Right renal pelvis (tissue), 4 donors: ENCODE measurements at places on chromosomes 2 and 18.

DNA sequence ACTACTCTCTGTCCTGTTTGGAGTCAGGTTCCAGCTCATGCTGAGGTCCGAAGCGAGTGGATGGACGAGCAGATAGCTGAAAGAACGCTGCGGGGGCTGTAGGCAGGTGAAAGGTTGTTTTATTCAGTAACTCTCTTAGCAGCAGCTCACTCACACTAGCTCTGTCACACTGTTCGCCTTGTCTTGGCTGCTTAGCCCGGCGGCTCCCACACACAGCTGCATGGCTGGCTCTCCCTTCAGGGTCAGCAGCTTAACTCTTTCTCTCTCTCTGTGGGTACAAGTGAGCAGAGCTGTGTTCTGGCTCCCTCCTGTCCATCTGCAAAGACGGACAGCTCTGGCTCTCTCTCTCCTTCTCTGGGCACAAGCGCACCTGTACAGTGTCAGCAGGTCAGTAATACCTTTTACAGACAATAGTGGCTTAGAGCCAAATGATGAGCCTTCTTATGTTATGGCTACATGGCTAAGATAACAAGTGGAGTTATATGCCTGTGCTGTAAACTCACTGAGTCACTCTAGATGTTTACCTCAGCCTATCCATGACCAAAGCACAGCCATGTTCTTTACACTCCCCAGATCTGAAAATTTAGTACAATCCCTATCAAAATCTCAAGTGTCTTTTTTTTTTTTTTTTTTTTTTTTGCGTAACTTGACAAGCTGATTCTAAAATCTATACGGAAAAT lies 149.3 kb downstream of the GALNT1 start:
- DNase-seq = peak; percentile 67

GRCh38 chr2:239250216-239251081 lies 150.4 kb downstream of the HDAC4 start:
- DNase-seq = no peak

- no peak for DNase-seq
Measured at GRCh38 chr2:191866195-191866594, 19.3 kb upstream of the CAVIN2 start.

DNA sequence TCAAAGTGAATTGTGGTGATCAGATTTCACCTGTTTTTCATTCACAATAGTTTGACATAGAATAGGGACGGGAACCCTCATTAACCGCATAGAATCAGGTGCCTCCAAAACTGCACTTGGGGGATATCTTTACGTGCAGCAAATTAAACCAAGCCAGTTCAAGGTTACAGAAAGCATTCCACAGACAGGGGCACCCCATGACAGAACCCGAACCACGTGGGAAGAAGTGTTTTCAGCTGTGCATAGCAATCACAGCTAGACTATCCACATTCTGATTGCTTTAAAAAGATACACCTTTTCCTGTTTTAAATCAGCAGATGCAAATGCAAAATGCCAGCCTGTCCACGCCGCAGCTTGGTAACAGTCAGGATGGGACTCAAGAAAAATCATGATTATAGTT lies 205.8 kb downstream of the ANAPC1 start:
- no peak for DNase-seq

- DNase-seq = peak; percentile 77
Measured at GRCh38 chr2:45935791-45936622, 284.5 kb downstream of the PRKCE start.

DNA sequence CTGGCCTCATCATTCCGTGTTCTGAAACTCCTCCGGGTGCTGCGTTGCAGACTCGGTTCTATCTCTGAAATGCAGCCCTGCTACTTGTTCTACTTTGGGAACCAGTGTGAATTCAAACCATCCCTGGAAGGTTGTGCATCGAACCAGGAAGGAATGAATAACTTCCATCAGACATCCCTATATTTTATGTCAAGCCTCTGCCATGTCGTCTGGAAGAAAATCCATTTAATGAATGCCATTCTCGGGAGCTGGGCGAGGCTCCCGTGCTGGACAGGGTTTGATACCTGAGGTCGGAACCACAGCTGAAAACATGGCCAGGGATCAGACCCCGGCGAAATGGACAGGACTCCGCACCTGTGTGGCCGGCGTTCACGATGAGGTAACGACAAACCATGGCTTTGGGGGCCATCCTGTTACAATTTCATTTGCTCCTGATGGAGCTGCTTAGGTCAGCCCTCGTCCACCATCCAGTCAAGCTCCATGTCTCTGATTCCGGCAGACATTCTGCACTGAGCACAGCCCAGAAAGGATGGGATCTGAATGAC lies 821.6 kb downstream of the GALR1 start:
- no peak for DNase-seq

- no peak for DNase-seq
Measured at GRCh38 chr2:172073518-172073917, 11.8 kb upstream of the DLX1 start.

DNA sequence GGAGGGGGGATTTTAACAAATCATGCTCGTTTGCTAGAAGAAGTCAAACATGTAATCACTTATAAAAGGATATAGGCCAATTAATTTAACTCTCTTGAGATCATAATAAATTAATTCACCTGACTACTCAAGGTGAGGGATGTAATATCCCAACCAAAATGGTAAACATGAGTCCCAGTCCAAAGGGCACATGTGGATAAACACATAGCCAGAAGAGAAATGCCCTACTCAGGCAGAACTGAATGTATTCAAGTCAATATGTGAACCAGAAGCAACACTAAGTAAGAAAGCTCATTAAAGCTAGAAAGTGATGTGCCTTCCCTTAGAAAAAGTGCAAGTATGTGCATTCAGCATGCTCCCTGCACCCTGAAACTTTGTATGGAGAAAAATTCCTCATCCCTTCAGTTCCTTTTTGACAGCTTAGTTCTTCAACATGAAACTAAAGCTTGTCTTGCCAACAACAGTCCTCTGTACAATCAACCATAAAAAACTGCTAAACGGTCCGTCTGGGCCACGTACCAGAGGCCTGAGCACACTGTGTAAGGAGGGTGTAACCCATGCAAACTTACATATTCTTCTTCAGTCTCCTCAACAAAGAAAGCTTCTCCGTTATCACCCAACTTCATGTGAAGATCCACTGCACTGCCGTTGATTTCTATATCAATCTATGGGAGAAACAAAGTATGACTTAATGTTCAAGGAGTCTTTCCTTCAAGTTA lies 58.9 kb downstream of the LPIN2 start:
- DNase-seq = no peak

GRCh38 chr18:58102875-58103274 lies 58.8 kb downstream of the NEDD4L start:
- DNase-seq = no peak

DNA sequence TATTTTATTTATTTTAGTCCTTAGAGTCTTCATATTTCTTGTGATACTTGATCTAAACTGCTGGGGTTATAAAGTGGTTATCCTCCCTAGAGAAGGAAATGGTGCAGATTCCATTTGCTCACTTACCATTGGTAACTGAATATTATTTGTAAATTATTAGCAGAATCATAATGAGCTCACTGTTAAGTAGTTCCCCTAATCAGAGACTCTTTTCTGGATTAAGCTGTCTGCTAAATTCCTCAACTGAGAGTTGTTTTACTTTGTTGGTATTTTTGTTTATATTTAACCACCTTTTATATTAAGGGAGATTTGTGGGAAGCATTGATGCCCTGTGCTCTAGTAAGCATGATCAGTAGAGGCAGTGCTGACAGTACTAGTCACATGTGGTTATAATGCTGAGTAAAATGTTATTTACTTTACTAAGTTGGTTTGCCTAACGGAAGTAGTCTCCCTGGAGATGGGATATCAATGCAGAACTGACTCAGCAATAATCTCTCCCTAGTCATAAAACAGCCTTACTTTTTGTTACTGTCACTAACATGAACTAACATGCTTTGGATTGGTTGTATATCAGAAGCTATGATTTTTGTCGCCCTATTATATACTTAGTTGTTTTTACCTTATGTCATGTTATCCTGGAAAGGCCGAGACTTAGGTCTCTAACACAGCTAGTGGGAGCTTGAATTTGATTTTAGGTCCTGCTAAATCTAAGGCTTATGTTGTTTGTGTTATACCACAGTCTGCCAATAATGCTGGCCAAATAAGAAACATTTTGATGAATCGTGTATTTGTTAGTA lies 166.7 kb downstream of the MCFD2 start:
- DNase-seq = no peak

DNA sequence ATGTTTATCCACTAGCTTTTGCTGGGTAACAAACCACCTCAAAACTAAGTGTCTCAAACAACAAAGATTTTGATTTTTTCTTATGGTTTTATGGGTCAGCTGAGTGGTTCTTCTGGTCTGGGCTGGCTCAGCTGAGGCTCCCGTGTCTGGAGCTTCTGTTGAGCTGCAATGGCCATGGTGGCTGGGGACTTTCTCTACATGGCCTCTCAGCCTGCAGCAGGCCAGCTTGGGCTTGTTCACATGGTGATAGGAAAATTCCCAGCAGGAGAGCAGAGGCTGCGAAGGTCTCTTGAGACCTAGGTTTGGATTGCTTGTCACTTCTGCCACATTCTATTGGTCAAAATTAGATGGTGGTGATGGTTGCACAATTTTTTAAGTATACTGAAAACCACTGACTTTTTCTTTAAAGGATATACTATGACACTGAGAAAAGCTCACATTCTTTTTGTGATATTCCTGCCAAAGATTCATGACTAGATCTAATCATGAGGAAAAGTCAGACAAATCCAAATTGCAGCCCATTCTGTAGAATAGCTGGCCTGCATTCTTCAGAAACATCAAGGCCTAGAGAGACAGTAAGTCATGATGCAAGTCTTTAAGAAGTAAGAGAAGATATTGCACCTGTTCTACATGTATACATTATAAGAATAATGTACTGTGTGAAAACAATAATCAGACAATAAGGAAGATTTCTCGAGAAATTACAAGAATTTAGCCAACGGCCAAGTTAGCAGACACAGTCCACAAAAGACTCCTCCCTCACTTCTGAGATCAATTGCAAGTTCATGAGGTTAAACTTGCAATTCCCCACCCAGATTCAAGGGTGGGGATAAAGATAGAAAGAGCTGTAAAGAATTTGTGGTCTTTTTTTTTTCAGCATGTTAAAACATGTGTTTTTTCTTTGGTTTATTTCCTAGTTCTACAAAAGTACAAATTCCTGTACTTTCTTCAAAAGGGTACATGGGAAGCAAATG lies 35.0 kb upstream of the IL1R2 start:
- no peak for DNase-seq
